Gastroesophageal sphincter (tissue), 4 donors: ENCODE measurements at places on chromosomes 7 and 10. TPM values are rescaled to one million over a fixed set of nuclear protein-coding genes. Genes with fewer than 3 reads are reported as not detected.
A peak's percentile ranks its signal among the peaks of the same experiment; 100 is the strongest.

The FXYD4 gene
- total RNA-seq = not detected

The UTF1 gene
- not detected for total RNA-seq

The CTBP2 gene
- total RNA-seq = 74.8 TPM

The PTPRZ1 gene
- total RNA-seq = 8.4 TPM

The SH2D4B gene
- not detected for total RNA-seq

- no peak for ATAC-seq
Measured at GRCh38 chr10:61355211-61355610, 98.0 kb downstream of the TMEM26 start.

- no peak for ATAC-seq
Measured at GRCh38 chr10:52706332-52707070, 66.1 kb downstream of the MBL2 start.

DNA sequence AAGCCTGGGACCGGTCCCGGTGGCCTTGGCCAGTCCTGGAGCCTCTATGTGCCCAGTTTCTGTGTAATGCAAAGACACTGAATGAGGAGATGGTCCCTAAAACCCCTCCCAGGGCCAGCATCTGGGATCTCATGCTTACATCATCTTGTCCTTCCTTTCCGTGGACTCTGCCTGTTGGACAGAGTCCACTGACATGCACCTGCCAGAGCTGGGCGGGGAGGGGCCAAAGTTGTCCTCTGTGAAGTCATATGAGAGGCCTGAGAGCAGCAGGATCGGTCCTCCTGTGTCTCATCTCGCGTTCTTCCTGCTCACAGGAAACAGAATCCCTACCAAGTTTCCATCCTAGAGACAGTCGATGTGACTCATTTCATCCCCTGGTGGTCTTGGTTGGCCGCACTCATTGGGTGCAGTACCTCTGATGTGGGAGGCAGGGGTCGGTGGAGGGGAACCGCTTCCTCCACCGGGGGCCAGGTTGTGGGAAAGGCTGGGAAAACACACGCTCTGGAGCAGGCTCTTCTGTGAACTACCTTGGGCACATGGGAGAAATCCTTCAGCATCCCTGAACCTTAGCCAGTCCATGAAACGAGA is 389.6 kb upstream of the PODXL start:
- ATAC-seq = no peak

GRCh38 chr7:163298-163695 is 29.1 kb upstream of the FAM20C start:
- ATAC-seq = no peak

DNA sequence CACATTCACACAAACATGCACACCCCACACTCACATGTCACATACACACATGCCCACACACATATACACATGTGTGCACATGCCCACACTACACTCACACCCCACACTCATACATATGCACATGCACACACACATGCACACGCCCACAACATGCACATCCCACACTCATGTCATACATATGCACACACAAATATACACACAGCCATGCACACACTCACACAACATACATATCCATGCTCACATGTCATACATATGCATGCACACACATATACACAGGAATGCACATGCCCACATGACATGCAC is 219.8 kb downstream of the DNAJB6 start:
- no peak for ATAC-seq

DNA sequence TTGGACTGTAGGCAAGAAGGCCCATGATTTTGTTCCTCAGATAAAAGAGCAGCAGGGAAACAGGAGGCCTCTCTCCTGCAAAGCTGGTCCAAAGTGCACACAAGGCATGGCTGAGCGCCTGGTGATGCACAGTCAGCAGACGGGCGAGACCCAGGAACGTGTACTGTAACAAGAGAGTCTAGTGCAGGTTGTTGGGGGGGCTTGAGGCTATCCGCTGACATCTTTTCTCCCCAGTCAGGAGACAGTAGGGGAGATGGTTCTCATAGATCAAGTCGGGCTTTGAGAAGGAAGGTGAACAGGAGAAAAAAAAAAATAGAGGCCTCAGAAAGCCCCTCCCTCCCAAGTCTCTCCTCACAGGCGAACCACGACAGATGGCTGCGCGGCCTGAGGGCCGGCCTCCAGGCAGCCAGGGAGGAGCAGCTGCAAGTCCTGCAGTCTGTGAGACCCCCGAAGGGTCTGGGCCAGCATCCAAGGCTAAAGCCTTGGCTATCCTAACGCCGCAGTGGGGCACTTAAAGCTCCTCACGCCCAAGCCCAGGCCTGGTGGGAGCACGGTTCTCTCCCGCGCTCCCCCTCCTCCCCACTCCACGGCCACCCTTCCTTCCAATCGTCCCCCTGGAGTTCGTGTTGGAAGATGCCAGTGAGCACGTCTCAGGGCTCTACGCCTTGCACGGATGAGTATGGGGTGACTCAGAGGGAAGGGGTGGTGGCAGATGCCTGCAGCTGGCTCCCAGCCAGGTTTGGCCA is 68.3 kb downstream of the PRKAG2 start:
- no peak for ATAC-seq

DNA sequence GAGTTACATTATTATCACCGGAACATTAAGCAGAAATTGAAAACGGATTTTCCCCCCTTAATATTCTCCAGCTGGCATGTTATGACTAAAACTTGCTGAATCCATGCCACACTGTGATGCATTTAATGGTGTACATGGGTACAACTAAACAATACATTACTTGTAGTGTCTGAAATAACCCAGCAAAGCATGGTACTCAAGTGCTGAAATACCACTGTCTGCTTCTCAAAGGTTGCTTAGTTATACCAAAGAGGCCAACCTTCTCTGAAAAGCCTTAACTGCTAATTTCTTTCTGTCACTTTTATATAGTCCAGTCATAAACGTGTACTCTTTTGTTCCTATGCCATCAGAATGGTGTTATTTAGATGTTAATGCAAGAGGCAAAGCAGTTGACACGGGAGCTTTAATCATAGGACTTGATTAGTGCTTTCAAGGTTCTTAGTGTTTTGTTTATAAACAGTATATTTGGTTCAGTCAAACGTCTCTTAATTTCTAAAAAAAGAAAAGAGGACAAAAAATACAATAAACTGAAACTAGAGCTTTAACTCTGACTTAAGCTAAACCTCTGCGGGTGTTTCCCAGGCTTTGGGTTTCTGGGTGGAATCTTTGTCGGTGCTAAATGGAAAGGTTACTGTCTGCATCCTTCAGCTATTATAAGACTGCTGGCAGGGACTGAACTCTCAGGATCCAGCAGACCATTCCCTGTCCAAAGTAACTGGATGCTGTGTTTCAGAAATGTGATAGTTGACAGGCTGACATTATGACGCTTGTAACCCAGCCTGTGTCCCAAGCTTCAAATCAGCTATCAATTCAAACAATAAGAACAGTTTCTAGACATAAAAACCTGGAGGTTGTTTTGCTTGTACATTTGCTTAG is 202.6 kb downstream of the PPP1R3A start:
- ATAC-seq = no peak

DNA sequence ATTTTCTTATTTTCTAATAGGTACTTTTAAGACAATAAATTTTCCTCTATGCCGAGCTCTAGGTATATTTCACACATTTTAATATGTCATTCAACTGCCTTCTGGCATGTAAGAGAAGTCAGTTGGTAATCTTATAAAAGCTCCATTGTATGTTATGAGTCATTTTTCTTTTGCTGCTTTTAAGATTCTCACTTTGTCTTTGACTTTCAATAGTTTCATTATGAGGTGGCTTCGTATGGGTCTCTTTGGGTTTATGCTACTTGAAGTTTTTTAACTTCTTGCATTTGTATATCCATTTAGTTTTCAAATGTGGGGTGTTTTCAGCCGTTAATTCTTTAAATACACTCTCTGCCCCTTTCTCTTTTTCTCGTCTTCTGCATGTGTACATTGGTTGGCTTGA is 80.5 kb downstream of the ABCA13 start:
- ATAC-seq = no peak

GRCh38 chr7:30930621-30931020 is 19.0 kb downstream of the AQP1 start:
- no peak for ATAC-seq

- no peak for ATAC-seq
Measured at GRCh38 chr7:143261901-143262300, 1.3 kb upstream of the GSTK1 start.

DNA sequence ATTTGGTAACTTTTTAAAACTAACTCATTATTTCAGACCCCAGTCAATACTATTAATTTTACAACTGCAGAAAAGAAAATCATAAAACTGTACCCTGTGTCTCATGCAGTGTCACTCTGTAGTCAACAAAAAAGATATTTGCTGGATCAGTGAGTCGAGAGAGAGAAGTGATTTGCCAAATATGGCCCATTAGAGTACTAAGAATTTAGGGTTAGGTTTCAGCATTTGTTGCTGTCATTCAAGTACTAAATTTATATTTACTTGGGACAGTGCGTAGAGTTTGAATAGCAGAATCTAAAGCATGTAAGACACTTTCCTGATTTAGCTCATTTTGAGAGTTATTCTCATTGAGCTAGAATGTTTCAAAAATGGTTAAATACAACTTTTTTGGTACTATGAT is 38.9 kb downstream of the CACNA2D1 start:
- ATAC-seq = no peak

GRCh38 chr10:22780474-22780885 is 66.1 kb upstream of the PIP4K2A start:
- ATAC-seq = no peak

- ATAC-seq = peak; percentile 34
Measured at GRCh38 chr7:107742678-107743566, 1.0 kb upstream of the CBLL1 start.

DNA sequence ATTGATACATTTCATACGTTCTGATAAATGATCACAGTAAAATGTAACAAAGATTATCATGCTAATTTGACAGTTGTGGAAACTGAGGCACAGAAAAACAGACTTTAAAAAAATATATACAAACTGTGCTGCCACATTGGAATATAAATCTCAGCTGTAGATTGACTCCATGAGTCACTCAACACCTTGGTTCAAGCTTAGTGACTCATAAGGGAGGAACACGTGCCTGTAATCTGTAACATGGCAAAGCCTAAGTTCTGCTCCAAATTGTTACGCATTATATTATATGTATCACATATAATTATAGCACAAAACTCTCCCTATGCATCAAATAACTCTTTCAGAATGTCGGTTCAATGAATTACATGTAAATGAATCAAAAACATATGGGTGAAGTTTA is 1047.5 kb downstream of the GATA3 start:
- no peak for ATAC-seq

DNA sequence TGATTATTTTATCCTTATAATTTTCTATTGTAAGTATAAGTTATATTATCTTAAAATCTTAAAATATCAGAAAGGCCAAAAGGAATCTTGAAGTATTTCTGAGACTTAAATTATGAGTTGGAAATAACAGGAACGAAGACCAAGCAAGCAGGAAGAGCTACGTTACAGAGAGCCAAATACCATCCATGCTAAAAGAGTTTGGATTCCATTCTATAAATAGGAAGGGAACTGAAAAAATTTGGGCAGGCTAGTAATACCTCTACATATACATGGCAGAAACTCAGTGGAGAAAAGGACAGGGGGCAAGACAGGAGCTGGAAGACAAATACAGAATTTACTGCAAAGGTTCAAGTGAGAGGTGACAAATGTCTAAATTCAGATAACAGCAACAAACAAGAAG is 16.7 kb downstream of the ITGB1 start:
- peak; percentile 37 for ATAC-seq

- no peak for ATAC-seq
Measured at GRCh38 chr10:108241166-108241565, 1076.7 kb upstream of the SORCS1 start.

- no peak for ATAC-seq
Measured at GRCh38 chr10:74120911-74121310, 29.7 kb downstream of the AP3M1 start.

- no peak for ATAC-seq
Measured at GRCh38 chr10:132550366-132551092, 12.9 kb downstream of the INPP5A start.

- ATAC-seq = no peak
Measured at GRCh38 chr10:46292573-46293023, 5.8 kb downstream of the ANTXRL start.

DNA sequence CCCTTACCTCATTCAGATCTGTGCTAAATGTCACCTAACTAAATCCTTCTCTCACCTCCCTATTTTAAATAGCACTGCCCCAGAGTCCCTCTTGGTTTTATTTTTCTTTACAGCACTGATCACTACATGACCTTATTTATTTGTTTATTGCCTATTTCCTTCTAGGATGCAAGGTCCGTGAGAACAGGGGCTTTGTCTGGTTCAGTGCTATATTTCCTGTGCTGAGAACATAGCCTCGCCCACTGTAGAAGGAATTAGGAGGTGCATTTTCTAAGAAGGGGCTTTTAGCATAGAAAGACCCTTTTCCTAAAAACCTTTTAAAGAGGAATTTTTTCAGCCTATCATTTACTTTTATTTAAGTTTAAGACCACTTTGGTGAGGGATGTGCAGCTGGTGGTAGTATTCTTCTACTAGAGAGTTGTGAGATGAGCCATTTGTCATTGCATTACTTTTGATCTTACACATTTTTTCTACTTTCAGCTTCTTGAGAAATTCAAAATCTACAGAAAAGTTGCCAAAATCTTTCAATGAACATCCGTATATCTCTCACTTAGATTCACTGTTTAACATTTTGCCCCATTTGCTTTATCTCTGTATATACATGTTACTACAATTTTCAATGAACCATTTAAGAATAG is 13.5 kb upstream of the PCGF5 start:
- ATAC-seq = no peak
